ENCODE measurements at places on chromosomes 12 and 14.
A peak's percentile ranks its signal among the peaks of the same experiment; 100 is the strongest.

DNA sequence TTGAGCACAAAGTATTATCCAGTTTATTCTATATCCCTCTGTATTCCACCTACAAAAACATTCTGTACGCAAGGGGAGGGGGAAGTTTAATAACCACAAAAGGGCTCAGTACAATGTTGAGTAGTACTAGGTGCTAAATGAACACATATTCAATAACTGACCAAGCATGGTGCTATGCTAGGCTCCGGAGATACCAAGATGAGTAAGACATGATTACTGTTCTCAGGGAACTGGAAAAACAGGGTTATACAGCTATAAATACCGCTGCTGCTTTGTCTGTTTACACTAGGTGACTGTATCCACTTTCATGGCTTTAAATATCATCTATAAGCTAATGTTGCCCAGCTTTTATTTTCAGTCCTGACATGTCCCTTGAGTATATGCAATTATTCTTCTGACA lies 135.8 kb downstream of the INSM2 start:
- DNase-seq, result peak; percentile 83

- no peak for DNase-seq
These were observed 132.3 kb downstream of the C12orf75 start for GRCh38 chr12:105462831-105463230.

- no peak for DNase-seq
These were observed 34.9 kb downstream of the KRT80 start for GRCh38 chr12:52156757-52157565.

DNA sequence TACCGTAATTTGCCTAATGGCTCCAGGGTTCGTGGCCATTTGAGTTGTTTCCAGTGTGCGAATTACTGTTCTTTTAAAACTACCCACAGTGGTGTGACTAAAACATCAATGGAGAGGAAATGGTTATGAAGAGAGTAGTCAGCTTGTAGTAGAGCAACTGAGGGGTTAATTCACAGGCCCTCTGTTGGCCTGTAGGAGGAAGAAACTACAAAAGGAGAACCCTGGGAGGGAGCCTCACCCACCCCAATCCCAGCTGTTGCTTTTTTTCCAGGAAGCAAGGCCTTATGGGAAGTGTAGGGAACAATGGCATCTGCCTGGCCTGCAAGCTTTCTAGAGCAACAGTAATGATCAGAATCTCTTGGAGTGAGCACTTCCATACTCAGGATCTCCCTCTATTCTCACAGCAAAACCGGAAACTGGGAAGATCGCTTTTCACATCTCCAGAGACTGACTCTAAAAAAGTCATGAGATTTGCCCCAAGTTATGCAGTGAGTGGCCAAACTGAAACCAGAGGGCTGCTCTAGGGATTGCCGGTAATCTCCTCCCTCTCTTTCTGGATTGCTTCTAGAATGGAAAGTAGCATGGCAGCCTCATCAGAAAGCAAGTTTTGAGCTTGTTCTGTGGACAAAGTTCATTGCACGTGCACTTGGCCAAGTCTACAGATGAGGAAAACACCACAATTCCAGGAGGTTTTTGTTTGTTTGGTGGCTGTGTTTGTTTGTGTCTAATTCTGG lies 125.3 kb upstream of the PWP1 start:
- DNase-seq, result no peak

GRCh38 chr14:100875861-100876590 lies 27.5 kb downstream of the RTL1 start:
- DNase-seq, result no peak

DNA sequence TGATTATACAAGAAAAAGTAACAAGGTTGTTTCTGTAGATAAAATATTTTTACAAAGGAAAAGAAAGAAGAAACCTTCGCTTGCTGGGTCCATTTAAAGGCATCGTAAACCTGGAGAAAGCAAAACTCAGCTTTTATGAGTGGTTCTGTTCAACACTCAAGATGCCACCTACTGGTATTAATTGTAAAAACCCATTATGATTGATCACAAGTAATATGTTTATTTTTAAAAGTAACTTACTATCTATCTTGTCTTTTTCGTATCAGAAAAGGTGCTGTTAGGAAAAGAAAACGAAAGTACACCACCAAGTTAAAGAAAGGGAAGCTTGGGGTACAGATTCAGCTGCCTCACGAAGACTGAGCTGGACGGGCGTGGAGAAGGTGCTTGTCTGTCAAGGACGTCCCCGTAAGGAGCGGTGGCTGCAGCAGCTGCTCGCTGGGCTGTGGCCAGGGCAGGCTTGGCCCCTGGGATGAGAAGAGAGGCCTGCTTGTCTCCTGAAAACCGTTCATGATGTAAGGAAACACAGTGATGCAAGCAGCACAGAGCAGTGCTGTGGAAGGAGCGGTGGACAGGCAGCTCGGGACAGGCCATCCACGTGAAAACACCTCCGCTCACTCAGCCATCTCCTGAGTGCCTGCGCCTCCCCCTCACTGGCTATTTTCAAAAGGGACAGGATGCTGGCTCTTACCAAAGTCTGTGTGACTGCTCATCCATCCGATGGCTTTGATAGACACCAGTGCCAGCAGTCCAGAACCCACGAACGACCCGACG lies 25.0 kb downstream of the SLC15A4 start:
- DNase-seq, result no peak

GRCh38 chr12:41367726-41368405 lies 179.7 kb downstream of the PDZRN4 start:
- DNase-seq, result no peak

DNA sequence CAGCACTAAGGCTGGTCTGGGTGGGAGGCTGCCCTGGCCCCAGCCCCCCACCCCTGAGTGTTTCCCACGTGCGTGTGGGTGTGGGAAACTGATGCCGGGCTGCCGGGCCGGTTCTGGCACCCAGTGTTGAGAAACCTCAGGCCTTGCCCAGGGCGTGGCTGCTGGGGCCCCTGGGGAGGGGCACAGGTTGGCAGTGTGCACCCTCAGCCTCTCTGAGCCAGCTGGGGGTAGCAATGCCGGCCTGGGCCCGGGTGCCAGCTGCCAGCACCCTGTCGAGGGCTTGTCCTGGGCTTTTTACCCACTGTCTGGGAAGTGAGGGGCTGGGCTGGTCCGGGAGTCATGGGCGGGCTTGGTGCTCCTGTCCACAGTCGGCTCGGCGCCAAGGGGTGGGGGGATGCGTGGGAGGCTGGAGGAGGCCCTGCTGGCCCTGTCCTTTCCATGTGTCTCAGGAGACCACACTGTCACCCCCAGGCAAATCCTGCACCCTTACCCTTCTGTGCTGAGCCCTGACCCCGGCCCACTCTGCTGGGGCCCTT lies 15.7 kb downstream of the ASPG start:
- no peak for DNase-seq
